Right atrium auricular region (tissue), 2 donors: ENCODE measurements at places on chromosomes 2 and 18.

- DNase-seq = no peak
Measured at GRCh38 chr2:59986511-59986910, 566.9 kb downstream of the BCL11A start.

- DNase-seq = no peak
Measured at GRCh38 chr2:37645362-37645761, 26.1 kb downstream of the CDC42EP3 start.

DNA sequence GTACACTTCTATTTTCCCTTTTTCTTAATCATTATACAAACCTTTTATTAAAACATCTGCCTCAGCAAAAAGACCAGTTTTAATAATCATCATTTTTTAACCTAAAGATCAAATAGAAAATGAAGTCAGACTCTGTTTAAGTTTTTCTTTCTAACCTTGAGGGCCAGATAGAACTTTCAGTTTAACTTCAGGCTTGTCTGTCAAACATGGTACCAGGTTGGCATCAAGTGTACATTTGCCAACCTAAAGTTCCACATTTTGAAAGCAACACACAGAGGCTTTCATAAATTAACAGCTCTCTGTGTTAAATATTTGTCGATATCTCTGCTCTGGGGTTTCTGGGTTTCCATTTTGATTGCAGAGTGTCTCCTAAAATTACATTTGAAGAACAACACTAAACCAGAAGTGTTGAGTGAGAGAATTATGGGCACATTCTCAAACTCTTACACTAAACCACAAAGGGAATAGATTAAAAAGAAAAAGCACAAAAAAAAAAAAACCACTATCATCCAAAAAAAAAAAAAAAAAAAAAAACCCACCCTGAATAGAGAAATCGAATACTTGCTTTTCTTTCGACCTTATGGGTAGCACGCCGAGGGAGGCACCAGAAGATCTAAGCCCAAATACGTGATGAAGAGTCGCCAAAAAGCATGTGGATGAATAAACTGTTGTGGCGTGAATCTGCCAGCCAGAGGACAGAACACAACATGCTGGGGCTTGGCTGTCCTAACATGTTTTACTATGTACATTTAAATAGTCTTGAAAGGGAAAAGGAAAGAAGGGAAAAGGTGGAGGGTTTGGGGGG, 166.2 kb downstream of the TCF4 start:
- no peak for DNase-seq

GRCh38 chr2:182372661-182373060, 54.2 kb downstream of the PDE1A start:
- DNase-seq = peak; percentile 68

- DNase-seq = no peak
Measured at GRCh38 chr2:134610871-134611270, 107.9 kb downstream of the TMEM163 start.

GRCh38 chr2:66633631-66634030, 198.7 kb downstream of the MEIS1 start:
- no peak for DNase-seq

DNA sequence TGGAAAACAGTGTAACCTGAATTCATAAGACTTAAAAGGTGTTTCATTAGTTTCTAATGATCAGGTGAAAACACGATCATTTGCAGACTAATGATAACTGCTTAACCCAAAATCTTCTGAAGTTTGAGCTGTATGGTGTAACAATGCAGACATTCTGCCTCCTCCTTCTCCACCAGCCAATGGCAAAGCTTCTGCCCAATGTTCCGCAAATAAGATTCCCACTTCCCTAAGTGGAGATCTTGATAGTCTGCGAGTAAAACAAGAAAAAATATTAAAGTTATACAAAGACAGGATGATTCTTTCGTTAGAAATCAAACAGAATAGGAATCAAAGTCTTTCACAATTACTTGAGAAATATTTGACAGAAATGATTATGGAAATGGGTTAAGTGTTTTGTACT, 8.1 kb downstream of the C2orf42 start:
- no peak for DNase-seq
